ENCODE measurements at places on chromosomes 13 and 19. TPM values are rescaled to one million over a fixed set of nuclear protein-coding genes. Genes with fewer than 3 reads are reported as not detected.

Gene UPF1
- total RNA-seq, result 77.8 TPM

Gene KIR2DL4
- not detected for total RNA-seq

Gene KLK6
- total RNA-seq, result 10.3 TPM

Gene ZNF568
- total RNA-seq, result 4.4 TPM

Gene PCDH9
- 3.7 TPM for total RNA-seq

Gene TFPT
- total RNA-seq, result 13.0 TPM

Gene CNMD
- not detected for total RNA-seq

Gene TMPRSS9
- not detected for total RNA-seq

Gene PCSK4
- 5.4 TPM for total RNA-seq

Gene C19orf85
- not detected for total RNA-seq

Gene ZNF837
- 1.2 TPM for total RNA-seq

Measured in vagina (tissue), 2 donors.